ENCODE measurements at places on chromosomes 2 and 18. TPM values are rescaled to one million over a fixed set of nuclear protein-coding genes. Genes with fewer than 3 reads are reported as not detected.

The KIF1A gene
- 0.14 TPM for total RNA-seq

The PFN4 gene
- total RNA-seq = 0.42 TPM

The PPM1B gene
- total RNA-seq = 22.3 TPM

The ARMC9 gene
- total RNA-seq = 81.4 TPM

The GRHL1 gene
- total RNA-seq = 0.59 TPM

The KIAA2012 gene
- total RNA-seq = 0.09 TPM

The SCN7A gene
- total RNA-seq = 0.23 TPM

The VSNL1 gene
- not detected for total RNA-seq

The HADHB gene
- 113 TPM for total RNA-seq

The TGFA gene
- 0.28 TPM for total RNA-seq

The TRIM54 gene
- not detected for total RNA-seq

The EMX1 gene
- not detected for total RNA-seq

The PDCD1 gene
- total RNA-seq = not detected

The FAM117B gene
- total RNA-seq = 3.0 TPM

The ASB18 gene
- total RNA-seq = not detected
